ENCODE measurements at places on chromosomes 7 and 10. TPM values are rescaled to one million over a fixed set of nuclear protein-coding genes. Genes with fewer than 3 reads are reported as not detected.
A peak's percentile ranks its signal among the peaks of the same experiment; 100 is the strongest.

The FBXL13 gene
- polyA plus RNA-seq = 0.24 TPM

The RNF32 gene
- 0.56 TPM for polyA plus RNA-seq

The FKBP6 gene
- not detected for polyA plus RNA-seq

The STOX1 gene
- polyA plus RNA-seq = not detected

The KCNMA1 gene
- polyA plus RNA-seq = 29.6 TPM

GRCh38 chr10:81082621-81083376 is 545.1 kb downstream of the SH2D4B start:
- DNase-seq = no peak

DNA sequence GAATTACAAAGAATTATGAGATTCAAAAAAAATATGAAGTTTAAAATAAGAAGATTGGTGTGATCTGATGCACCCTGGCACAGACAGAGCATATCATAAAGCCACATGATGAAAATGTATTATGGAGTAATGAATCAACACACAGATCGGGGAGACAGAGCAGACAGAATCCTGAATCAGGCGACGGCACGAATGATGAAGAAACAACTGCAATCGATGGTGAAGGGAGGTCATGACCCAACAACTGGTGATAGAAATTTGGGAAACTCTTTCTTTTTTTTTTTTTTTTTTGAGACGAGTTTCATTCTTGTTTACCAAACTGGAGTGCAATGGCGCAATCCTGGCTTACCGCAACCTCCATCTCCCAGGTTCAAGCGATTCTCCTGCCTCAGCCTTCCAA is 1054.0 kb downstream of the TYW1 start:
- DNase-seq = no peak

DNA sequence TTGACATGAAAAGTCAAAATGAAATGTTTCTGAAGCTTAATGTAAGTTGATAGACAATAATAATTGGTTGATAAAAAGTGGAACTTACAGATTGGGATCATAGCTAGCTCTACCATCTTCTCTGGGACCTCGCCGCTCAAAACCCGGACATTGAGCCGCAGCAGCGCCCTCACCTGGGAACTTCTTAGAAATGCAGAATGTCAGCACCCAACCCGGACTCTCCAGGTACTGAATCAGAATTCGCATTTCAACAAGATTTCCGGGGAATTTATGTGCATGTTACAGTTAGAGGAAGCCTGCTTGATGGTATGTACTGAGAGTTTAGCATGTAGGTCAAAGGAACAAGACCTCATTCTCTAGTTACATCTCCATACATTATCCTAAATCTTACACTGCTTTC is 36.7 kb upstream of the ABLIM1 start:
- DNase-seq = no peak

GRCh38 chr10:109467551-109467950 is 455.8 kb downstream of the XPNPEP1 start:
- DNase-seq = no peak

DNA sequence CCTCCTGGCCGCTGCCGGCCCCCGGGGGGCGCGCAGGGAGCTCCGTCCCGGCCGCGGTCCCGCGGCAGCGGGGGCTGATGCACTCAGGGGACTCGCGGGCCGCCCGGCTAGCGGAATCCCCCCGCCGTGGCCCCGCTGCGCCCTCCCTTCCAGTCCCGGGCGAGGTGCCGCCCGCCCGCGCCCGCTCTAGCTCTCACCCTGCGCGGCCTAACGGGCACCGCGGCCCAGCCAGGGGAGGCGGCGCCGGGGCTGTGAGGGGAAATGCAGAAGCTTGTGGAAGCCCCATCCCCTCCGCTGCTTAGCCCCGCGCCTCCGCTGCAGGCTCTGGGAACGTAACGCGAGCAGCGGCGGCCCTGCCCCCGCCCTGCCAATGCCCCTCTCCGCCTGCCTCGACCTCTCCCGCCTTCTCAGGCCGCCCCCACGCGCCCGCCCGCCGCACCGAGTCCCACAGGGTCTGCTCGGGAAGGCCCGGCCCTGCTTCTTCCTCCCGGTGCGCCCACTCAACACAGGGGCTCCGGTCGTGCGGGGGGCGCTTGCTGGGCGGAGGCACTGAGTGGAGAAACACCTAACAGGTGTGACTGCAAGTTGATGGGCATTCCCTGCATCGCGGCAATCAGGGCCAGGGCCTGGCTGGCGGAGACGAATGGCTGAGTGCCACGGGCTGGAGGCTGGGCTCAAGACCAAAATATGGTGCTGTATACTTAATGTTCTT is 384 bp upstream of the TMEM229A start:
- no peak for DNase-seq

DNA sequence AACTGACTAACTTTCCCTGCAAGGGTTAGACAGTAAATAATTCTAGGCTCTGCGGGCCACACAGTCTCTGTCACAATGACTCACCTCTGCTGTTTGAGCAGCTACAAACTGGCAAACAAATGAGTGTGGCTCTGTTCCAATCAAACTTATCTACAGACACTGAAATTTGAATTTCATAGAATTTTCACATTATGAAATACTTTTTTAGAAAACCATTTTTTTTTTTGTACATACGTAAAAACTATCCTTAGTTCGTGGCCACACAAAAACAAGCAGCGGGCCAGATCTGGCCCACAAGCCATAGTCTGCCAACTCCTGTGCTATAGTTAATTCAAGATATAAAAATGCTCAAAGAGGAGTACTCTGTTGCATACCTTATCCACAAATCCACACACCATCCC is 32.6 kb downstream of the PIP4K2A start:
- DNase-seq = peak; percentile 74

DNA sequence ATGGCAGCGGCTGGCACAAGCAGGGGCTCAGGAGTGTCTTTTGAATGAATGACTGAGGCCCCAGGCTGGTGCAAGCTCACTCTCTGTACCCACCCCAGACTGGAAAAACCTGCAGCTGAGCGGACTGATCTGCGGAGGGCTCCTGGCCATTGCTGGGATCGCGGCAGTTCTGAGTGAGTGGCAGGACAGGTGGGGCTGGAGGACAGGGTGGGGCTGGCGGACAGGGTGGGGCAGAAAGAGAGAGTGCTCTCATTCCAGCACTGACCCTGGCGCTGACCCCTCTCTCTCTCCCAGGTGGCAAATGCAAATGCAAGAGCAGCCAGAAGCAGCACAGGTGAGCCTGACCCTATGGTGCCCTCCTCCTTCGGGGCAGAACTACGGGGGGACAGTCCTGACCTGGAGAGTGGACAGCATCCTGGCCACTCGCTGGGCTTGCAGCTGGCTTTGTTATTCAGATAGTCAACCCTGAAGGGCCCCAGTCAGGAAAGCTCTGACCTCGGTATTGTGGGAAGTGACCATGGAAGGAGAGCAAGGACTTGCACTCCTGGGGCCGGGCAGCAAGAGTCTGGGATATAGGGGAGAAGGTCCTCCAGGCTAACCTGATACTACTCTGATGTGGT is 4.1 kb downstream of the FXYD4 start:
- DNase-seq = no peak

DNA sequence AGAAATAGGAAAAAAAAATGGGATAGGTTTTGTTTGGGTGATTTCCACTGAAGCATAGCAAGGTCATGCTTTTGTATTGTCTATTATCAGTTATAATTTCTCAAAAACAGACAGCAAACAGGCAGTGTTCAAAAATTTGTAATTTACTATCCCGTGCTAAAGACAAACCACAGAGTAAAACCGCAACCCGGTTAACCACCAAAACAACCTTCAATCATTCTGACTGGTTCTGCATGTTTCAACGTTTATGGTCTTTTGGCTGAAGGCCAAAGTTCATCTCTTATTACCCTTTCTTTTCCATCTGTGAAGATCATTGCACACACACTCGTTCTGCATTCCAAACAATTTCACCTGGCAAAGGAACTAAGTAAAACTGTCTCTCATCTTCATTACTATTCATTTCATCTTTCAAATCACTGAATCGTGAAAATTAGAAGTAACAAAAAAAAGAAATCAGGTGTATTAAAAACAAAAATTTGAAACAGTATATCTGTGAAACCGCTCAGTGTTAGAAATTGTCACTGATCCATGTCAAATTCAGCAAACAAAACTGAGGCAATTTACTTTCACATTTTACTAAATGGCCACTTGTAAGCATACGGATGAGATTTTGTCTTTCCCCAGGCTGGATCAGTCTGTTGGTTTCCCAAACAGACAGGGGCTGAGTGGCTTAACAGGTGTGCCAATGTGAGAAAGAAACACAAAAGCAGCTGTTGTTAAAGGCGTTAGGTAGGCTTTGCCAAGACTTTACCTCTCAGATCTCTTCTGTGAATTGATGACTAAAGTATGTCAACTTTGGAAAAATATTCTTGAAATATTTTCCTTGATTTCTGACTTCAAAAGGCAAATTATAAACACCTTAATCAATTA is 539.6 kb downstream of the CNTNAP2 start:
- DNase-seq = no peak

- DNase-seq = no peak
Observed at GRCh38 chr7:151204383-151205032, 5.8 kb downstream of the H2BK1 start.

DNA sequence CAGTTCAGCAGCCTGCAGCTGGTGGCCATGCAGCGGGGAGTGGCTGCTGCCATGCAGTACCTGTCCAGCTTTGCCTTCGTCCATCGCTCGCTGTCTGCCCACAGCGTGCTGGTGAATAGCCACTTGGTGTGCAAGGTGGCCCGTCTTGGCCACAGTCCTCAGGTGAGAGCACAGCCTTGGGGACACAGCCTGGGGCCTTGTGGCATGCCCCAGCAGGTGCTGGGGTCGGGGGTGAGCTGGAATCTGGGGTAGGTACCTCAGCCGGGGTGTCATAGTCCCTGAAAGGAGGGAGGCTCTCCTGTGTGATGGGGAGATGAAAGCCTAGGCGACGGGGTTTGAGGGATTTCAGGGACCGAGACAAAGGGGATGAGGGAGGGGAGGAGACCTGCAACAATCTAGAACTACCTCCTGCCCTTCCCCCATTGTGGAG is 14.1 kb downstream of the EPHB6 start:
- no peak for DNase-seq

GRCh38 chr7:146054909-146055308 is 61.7 kb upstream of the CNTNAP2 start:
- no peak for DNase-seq

DNA sequence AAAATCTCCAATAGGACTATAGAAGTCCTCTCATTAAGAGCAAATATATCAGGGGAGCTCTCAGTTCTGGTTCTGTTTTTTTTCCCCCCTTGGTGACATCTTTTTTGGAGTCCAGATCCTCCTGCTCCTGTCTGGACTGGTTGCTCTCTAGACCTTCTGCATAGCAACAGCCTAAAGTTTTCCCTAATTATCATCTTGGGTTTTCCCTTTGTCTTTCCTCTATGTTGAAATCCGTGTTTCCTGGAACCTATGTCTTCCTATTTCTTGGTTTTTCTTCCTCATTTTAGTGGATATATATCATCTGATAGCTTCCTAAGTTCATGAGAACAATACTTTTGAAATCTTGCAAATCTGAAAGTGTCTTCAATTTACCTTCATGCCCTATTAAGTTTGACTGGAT is 29.7 kb upstream of the MTERF1 start:
- DNase-seq = no peak

- no peak for DNase-seq
Observed at GRCh38 chr7:94049615-94050014, 45.5 kb upstream of the BET1 start.

DNA sequence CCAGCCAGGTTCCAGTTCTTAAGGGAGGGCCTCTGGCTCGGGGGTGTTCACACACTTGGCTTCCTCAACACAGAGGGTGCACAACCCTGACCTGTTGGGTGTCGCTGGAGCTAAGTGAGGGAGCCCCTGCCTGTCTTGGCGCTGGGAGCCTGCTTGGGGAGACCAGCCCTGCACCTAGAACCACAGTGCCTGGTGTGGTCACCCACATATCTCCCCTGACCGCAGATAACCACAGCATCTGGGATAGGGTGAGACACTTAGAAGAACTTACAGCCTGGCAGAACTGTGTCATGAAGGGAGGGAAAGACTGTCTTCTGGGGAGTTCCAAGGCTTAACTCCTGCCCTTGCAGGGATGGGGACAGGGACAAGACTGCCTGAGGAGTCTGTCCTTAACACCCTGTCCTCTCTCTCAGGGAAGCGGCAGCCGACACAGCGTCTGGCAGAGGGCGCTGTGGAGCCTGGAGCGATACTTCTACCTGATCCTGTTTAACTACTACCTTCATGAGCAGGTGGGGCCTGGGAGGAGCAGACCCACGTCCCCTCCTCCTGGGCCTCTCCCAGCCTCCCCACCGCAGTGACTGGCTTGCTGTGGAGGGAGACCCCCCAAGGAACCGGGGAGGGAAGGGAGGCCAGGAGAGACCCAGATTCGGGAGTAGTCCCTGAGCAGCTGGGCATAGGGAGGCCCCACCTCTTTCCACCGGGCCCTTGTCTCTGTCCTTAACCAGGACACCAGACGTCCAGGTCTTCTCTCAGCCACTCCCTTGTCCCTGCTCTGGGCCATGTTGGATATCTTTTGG is 59.0 kb downstream of the PALD1 start:
- no peak for DNase-seq

Measured in IMR-90 (cell line).